ENCODE measurements at places on chromosomes 4 and X.

- DNase-seq = peak; percentile 6
Measured at GRCh38 chr4:108466936-108467902, 153.2 kb upstream of the RPL34 start.

DNA sequence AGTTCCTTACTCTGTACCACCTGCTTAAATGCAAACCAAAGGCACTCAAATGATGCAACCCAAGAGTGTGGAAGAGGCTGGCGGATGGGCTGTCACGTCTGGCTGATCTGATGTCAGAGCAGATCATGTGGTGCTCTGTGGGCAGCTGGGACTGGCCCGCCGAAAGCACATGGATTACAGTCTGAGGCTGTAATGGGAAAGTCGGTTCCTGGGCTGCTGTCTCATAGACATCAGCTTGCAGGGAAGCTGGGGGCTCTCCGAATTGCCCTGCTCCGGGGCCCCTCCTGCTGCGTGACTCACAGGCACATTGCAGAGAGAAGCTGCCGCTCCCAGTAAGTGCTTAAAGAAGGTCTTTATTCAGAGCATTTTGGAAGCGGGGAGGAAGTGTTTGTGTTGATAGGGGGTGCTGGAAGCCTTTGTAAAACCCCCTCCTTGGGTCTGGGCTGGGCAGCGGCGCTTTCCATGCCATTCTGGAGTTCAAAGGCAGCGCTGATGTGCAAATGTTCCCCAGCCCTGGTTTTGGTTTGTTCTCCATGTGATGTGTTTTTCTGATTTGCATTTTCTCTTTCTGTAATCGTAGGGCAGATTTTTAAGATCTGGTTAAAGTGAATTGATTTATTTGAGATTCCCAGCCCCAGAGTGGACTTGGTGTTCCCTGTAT is 181.1 kb downstream of the LARP7 start:
- DNase-seq = peak; percentile 10

GRCh38 chr4:17939054-17939453 is 82.5 kb downstream of the LCORL start:
- DNase-seq = no peak

DNA sequence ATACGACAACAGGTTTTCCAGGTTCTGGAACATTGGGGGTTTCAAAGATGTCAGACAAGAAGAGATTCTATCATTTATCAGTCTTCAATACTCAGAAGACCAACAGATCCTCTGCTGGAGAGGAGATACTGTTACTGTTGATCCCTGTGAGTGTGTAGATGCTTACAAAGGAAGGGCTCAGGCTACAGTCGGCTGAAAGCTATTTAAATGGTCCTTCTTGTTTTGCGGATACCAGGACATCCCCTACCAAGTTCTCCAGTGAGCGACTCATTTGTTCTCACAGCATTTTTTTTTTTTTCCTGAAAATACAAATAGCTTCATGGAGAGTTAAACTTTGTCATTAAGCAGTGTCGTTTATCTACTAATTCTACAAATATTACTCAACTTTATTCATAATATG is 201.6 kb downstream of the CAMK2D start:
- DNase-seq = no peak

DNA sequence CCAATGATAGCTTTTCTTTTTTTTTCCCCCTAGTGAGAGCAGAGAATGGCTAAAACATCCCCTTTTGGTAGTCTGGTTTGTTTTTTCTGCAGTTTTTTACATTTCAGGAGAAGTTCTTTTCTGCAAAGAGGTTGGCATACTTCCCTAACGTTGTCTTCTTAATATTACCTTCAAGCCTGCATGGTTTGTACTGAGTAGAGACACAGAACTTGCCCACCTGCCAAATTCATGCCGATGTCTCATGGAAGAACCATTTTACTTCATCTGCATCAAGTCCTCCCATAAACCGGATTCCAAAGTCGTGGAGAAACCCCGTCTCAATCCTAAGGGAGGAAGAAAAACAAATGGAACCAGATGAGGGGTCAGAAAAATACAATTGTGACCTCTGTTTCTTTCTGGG is 89.7 kb downstream of the SHOX start:
- no peak for DNase-seq

DNA sequence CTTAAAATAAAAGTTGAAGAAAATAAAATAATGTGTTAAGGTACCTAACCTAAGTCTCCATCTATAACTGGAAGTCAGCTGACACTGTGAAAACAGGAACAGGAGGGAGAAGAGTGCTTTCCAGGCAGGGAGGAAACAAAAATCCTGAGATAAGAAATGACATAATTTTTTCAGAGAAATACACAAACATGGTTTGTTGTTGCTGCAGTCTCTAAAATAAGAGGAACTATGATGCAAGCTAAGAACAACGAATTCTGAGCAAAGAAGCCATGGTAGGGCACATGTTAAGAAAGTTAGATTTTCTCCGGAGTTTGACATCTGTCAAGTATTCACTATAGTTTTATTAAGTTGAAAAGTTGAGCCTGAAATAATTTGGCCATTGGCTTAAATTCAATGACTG is 26.9 kb downstream of the PAPSS1 start:
- DNase-seq = no peak

DNA sequence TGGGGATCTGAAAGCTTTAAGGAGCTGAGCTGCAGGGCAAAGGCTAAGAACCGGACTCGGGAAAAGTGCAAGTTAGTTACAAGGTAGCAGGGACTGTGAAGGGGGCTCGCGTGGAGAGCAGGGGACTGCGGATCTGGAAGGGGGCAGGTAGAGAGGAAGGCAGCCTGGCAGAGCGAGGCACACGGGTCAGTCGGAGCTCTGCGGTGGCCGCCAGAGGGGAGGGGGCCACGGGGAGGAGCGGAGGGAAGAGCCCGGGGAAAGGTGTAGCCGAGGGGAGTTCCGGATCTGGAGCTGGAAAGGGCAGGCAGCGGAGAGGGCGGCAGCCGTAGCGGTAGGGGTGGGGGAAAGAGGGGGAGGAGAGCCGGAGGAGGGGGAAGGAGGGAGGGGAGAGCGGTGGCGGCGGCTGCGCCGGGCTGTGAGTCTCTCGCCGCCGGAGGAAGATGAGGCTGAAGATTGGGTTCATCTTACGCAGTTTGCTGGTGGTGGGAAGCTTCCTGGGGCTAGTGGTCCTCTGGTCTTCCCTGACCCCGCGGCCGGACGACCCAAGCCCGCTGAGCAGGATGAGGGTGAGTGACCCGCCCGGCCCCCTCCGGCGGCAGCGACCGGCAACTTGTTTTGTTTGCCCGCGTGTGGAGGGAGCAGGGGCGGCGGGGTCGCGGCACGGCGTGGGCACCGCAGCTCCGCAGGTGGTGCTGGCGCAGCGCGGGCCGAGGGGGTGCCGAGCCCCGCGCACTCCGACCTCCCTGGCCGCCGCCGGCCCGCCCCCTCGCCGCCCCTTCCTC is at the start of gene GALNT7:
Gene GALNT7, plus strand, starts transcription at position 416 of the 782 bp plus-strand sequence. Its CDS starts 25 bp downstream, at position 441.
- peak; percentile 50 for DNase-seq

- DNase-seq = no peak
Measured at GRCh38 chrX:10195947-10196346, 39.2 kb downstream of the CLCN4 start.

DNA sequence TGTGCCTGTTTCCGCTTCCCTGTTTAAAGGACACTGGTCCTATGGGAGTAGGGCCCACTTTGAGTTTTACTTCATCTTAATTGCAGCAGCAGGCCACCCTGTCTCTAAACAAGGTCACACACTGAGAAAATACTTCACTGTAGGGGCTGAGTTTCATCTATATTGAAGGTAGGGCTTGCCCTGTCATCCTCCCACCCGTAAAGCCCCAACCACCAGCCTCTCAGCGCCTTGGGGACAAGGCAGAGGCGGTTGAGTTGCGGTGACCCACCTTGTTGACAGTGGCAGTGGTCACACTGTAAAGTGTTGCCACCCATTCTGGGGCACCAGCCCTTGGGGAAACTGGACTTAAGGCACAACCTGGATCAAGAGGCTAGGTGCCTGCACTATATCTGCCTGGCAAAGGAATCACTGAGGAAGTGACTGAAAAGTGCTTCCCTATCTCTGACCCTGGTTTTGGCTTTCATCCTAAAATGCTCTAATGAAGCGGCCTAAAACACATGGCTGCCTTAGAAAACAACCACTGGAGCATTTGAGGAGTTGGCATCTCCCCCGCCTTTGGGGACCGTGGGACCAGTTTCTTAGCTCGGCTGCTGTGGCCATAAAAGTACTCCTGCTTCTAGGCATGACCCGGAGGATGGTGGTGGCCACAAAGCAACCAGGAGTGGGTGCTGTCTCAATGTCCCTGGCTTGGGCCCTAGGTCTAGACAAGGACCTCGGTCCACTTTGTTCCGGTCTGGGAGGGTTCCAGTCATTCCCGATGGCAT is 7.8 kb upstream of the WDR1 start:
- DNase-seq = no peak

DNA sequence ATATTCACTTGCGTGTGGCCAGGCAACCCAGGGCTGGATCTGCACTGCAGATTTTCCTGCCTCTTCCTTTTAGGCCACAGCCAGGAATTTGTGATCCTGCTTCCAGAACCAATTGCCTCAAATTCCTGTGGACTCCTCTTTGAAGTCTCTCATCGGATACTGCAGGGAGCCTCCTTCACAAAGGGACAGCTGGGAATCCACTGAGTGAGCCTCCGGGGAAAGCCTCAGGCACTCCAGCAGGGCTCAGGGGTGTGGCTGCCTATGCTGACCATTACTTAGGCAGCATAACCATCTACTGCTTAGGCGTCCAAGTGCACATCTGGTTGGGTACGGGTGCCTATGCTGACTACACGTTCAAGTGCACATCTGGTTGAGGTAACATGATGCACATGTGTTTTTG is 321.5 kb downstream of the NLGN4X start:
- DNase-seq = no peak

DNA sequence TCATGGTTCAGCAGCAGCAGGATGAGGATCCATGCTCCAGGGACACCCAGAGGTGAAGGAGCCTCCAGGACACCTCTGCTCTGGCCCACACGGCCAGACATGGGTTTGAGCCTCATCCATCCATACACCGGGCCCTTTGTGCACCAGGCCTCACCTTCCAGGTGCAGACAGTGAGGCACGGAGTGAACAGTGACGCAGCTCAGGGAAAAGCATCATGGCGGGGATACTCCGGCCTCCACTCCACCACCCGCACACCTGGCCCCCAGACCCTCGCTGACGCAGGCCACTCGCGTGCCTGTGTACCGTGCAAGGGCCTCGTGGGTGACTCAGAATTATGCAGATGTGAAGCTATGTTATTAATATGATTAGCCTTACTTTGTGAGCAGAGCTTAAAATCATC is 33.3 kb downstream of the ADRA2C start:
- DNase-seq = no peak

DNA sequence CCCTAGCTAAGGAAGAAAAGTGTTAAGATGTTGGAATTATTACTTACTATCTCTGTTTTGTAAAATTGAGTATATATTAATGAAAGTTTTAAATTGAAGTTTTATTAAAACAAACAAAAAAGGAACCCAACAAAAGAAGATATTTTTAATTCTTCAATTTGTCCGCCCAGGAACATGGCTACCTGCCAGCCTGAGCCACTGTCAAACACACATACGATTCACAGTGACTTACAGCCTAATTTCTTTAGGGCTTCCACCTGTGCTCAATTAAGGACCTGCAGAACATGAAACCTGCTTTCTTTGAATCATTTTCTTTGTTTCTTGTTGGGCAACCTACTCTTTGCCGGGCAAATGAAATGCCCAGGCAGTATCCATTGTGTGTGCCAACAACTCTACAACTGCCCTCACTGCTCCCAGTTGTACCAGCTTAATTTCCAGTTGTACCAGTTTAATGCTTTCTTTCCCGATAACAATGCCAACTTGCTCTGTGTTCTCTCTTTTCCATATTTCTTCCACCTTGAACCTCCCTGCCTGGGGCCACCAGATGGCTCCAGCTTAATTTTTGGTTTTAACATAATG is 181.7 kb downstream of the GBA3 start:
- no peak for DNase-seq
